Activated CD4-positive, CD25-positive, alpha-beta regulatory T cell treated with anti-CD3 and anti-CD28 coated beads, Interleukin-2, amount 50 U/mL, for 16 hours (primary cell): ENCODE measurements at places on chromosomes 4 and X.

DNA sequence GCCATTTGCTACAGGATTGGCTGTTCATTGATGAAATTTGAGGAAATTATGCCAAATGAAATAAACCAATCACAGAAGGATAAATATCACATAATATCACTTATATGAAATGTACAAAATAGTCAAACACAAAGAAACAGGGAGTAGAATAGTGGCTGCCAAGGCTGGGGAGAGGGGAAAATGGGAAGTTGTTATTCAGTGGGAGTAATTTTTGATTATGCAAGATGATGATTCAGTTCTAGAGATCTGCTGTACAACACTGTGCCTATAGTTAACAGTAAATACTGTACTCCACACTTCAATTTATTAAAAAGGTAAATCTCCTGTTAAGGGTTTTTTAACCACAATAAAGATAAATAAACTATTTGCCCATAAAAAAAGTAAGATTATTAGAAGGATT lies 101.1 kb downstream of the TMA16 start:
- no peak for DNase-seq

DNA sequence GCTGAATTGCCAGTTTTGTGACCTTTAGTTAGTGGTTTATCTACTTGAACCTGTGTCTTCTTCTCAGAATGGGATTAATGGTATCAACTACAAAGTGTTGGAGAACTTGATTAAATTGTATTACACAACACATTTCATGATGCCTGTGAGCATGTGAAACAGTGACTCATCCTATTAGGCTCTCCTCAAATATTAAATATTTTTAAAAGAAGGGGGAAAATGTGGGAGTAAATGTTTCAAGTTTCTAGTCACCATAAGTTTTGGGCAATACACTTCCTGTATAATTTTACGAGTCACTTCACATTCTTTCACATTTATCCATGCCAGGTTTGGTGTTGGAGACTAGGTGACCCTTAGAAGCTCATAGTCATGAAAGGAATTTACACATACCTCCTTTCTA lies 147.0 kb downstream of the HS3ST1 start:
- DNase-seq = no peak

GRCh38 chrX:137926090-137926489 lies 360.2 kb downstream of the ZIC3 start:
- no peak for DNase-seq

GRCh38 chr4:73945674-73946449 lies 36.0 kb downstream of the PF4 start:
- DNase-seq = no peak

DNA sequence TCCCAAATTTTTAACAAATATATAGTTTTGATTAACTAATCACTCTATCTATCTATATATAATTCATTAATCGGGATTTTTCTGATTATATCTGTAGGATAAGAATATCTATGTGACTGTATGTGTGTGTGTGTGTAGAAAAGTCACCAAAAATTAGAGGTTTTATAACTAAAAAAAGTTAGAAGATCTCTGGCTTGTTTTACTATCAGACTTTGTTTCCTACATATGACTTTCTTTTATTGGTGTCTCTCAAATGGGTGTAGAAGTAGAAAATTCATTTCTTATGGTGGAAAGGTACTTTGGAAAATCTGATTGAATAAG lies 26.7 kb upstream of the TMPRSS11D start:
- DNase-seq = no peak

GRCh38 chrX:95884186-95884585 lies 800.5 kb upstream of the DIAPH2 start:
- DNase-seq = no peak

GRCh38 chrX:154369449-154370299 lies 4.8 kb downstream of the FLNA start:
- no peak for DNase-seq

- DNase-seq = no peak
Observed at GRCh38 chr4:143514497-143514896, 995 bp downstream of the SMARCA5 start.

- no peak for DNase-seq
Observed at GRCh38 chrX:19695884-19696283, 180.6 kb upstream of the MAP3K15 start.

GRCh38 chrX:63919081-63919480 lies 134.1 kb upstream of the ARHGEF9 start:
- no peak for DNase-seq

- no peak for DNase-seq
Observed at GRCh38 chr4:36677112-36677511, 395.7 kb downstream of the DTHD1 start.

DNA sequence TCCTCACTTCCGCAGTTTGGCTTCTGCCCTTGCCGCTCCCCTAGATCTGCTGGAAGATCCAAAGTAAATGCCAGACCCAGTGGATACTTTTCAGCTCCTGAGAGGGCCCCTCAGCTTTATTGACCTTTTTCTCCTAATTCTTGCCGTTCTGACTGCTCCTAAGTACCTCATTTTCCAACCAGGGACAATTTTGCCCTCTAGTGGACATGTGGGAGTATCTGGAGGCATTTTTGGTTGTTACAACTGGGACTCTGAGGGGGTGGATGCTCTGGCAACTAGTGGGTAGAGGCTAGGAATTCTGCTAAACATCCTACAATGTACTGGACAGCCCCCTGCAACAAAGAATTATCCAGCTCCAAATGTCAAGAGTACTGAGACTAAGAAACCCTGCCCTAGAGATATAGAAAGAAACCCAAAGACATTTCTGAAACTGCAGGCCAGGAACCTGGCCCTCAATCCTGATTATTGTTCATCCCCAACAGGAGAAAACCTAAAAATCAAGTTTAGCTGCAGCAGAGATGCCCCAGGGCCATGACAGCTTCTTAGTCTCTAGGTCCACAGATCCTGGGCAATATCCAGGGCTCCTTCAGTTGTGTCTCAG lies 3.4 kb downstream of the TEX13B start:
- DNase-seq = no peak

DNA sequence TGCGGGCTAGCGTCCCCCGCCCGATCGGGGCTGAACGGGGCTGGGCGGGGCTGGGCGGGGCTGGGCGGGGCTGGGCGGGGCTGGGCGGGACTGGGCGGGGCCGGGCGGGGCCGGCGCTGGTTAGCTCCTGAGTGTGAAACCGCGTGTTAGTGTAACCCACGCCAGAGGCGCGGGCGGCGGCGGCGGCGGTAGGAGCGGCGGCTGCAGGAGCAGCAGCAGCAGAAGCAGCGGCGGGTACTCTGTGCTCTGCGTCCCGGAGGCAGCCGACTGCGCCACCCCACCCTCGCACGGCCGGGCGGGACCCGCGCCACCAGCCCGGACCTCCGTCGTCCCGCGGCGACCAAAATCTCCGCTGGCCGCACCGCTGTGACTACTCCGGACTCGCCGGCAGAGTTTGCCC lies 128.1 kb downstream of the LAS1L start:
- no peak for DNase-seq

DNA sequence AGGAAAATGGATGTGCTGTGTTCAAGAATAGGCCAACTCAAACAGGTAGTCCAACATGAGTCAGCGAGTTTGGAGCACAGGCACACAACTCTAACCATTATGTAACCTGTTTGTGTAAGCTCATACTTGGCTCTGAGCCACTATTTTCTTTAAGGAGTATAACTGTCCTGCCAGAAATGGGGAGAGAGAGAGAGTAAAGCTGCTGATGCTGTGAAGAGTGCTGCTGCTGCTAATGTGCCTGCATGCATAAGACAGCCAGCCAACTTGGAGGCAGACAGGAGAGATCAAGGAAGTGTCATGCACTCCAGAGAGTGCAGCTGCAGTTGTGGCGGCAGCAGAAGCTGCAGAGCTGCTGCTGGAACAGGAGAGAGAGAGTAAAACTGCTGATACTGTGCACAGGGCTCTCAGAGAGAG lies 11.7 kb upstream of the STATH start:
- DNase-seq = no peak

- no peak for DNase-seq
Observed at GRCh38 chrX:52983321-52984000, 25.1 kb upstream of the FAM156A start.

- no peak for DNase-seq
Observed at GRCh38 chr4:165328101-165328425, 594 bp downstream of the MSMO1 start.

DNA sequence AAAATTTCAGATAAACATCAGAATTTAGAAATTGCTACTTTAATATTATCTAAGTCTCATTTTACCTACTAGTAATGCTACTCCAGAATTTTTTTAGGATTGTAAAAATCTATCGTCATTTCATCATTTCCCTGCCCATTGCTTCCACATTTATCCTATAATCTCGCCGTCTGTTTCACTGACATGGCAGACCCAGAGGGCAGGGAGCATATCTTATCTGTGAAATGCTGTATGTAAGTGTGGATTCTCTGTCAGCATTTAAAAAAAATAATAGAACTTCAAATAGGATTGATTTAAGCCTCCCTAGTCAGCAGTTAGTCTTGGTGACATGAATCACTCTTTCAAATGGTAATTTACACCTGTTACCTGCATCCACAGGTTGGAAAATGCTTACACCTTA lies 314.4 kb downstream of the PCDH7 start:
- DNase-seq = no peak

- no peak for DNase-seq
Observed at GRCh38 chr4:151930372-151930771, 169.6 kb upstream of the GATB start.

DNA sequence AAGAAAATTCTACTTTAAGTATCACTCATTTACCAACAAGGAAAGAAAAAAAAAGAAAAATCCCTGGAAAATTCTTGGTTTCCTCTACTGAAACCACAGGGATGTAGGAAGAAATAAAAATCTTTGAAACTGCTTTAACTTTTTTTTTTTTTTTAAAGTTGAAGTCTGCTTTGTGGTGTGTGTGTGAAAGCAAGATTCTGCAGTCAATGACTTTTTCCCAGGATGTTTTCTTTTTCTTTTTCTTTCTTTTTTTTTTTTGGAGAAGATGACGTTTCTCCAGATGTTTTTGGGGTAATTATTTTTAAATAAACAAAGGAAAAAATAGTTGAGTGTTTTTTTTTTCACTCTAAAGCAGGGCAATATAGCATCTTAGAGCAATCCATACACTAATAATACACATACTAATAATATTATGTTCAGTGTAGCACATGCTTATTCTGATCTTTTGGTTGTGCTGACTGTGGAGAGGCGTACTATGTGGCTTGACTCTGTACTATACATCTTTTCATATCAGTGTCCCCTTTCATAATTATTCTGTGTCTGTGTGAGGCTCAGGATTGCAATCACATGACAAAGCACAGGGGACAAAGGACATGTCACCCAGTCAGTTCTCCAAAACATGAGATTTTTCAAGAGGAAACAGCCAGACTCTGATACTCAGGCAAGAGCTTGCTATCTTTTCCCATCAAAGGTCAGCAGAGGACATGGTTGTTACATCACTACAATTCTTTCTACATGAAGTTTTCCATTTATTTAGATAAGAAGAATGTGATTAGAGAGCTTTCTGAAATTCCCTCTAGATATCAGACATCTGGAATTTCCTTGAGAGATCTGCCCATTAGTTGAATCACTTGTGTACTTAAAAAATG lies 111.0 kb downstream of the PDE5A start:
- no peak for DNase-seq

- no peak for DNase-seq
Observed at GRCh38 chrX:3532581-3533085, 180.8 kb downstream of the PRKX start.

- DNase-seq = no peak
Observed at GRCh38 chr4:179486570-179487335, 2044.5 kb upstream of the AGA start.

- DNase-seq = no peak
Observed at GRCh38 chr4:112386071-112386470, 88.9 kb downstream of the ALPK1 start.

GRCh38 chr4:146235654-146236177 lies 21.4 kb downstream of the REELD1 start:
- DNase-seq = no peak

DNA sequence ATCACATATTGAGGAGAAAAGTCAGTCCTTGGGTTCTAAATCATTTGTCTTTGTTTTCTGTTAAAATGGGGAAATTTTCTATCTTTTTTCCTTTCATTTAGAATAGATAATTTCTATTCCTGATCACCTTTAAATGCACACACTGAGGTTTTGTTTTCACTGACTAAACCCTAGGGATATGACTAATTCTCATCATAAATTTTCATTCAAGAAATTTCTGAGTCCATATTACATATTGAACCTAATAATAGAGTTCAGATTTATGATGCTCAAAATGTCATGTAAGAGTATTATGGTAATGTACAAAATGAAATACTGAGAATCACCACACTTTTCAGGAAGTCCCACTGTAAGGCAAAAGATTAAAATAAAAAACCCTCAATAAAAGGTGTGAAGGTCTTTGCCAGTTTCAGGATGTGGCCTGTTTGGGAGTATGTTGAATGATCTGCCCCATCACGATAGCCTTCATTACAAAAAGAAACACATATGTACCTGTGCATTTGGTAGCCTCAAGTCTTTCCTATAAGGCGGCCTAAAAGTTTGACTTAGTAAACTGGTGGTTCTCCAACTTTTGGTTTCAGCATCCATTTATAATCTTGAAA lies 49.4 kb downstream of the LEF1 start:
- DNase-seq = no peak

GRCh38 chrX:9311421-9312160 lies 153.3 kb upstream of the TBL1X start:
- DNase-seq = no peak

- DNase-seq = no peak
Observed at GRCh38 chr4:143230683-143231082, 46.0 kb downstream of the USP38 start.

DNA sequence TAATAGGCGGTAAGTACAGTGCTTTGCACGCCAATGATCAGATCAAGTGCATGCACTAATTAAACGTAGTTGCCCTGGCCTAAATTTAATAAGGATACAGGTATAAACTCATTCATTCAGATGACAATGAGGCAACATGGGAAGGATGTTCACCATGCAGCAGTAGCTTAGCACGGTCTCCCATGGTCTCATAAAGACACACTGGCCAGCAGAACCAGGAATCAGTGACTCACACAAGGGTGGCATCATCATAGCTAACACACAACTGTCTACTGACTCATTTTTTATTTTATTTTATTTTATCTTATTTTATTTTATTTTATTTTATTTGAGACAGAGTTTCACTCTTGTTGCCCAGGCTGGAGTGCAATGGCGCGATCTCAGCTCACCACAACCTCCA lies 42.7 kb downstream of the TMEM156 start:
- DNase-seq = no peak

- no peak for DNase-seq
Observed at GRCh38 chr4:58275856-58276255, 1165.7 kb upstream of the IGFBP7 start.

DNA sequence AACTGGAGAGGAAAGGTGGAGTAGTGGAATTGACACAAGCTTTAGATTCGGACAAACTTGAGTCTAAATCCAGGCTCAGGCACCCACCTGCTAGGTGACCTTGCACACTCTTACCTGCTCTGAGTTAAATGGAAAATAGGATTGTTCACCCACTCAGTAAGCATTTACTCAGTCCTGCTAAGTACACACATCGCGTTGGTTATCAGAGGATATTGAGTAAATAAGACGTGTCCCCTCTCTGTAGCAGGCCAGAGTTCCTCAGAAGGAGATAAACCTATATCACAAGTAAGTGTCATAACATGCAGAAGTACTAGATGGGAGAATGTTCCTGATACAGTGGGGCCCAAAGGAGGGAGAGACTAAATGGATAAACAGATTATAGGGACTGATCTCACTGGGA lies 117.7 kb downstream of the SMIM20 start:
- no peak for DNase-seq
